Colonic mucosa (tissue), 4 donors: ENCODE measurements at places on chromosomes 11 and 22. TPM values are rescaled to one million over a fixed set of nuclear protein-coding genes. Genes with fewer than 3 reads are reported as not detected.
A peak's percentile ranks its signal among the peaks of the same experiment; 100 is the strongest.

The SAMM50 gene
- total RNA-seq = 40.7 TPM

The OR52E8 gene
- not detected for total RNA-seq

DNA sequence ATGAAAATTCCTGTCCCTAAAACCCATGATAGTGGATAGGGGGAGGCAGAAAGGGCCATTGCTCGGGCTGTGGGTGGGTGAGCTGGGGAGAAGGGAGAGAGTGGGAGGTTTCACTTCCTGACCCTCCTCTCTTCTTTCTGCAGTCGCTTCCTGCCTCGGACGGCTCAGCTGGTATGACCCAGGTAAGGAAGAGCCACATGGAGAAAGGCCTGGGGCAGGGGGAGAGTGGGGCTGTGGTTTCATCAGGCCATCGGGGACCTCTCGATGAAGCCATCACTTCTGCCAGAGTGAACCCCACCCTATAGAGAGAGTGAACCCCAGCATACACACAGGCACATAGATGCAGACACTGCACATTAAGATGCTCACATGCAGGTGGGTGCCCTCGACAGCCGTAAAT is 12.6 kb downstream of the CD5 start:
- no peak for DNase-seq

DNA sequence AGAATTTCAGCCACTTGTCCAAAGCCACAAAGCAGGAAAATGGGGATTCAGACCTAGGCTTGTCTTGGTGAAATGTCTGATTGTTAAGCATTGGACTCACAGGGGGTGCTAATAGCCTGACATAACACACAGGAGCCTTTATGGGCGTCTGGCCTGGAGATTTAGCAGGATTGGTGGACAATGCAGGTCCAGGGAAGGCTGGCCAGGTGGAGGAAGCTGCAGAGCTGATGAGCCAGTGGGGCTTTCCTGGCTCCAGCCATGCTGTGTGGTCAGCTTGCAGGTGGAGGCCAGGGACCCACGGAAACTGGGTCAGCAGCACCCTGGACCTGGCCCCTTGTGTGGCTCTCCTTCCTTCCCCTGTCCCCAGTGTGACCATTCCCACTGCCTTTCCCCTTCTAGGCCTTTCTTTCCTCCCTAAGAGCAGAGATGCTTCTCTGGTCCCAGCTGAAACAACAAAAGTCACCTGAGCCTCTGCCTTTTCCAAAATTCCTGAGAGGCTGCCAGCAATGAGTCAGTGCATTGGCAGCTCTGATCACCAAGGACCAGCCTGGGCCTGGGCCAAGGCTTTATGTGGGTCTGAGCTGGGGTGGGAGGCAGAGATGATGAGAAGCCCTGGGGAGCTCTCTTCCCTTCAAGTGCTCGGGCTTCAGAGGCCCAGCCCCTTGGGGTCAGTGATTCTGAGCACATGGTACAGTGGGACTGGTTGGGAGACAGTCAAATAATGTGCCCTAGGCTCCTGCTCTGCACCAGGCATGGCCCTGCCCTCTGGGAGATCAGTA is 85.2 kb downstream of the CCDC81 start:
- DNase-seq = no peak

- peak; percentile 72 for DNase-seq
Measured at GRCh38 chr22:46537225-46537945, at the start of gene CELSR1. CELSR1 (minus strand) TSS chr22:46537620; CDS start chr22:46537170, 450 bp downstream.

The MMP12 gene
- 2.3 TPM for total RNA-seq

DNA sequence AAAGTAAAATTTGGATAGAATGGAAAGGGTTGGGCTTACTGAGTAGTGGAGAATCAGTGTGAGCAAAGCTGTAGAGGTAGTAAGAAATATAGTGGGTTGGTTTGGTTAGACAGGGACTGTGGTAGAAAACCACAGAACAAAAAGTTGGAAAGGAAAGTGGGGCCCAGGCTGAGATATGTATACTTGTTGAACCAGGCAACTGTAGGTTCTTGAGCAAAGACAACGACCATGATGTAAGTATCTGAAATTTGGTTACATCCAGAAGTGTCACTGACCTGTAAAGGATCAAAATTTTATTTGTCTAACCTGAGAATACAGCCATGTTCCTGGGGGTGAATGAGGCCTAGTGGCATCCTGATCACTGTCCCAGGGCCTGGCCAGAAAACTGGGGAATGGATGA is 114.1 kb downstream of the STIM1 start:
- DNase-seq = no peak

The RAB3IL1 gene
- 3.7 TPM for total RNA-seq

The CENPM gene
- 13.7 TPM for total RNA-seq

DNA sequence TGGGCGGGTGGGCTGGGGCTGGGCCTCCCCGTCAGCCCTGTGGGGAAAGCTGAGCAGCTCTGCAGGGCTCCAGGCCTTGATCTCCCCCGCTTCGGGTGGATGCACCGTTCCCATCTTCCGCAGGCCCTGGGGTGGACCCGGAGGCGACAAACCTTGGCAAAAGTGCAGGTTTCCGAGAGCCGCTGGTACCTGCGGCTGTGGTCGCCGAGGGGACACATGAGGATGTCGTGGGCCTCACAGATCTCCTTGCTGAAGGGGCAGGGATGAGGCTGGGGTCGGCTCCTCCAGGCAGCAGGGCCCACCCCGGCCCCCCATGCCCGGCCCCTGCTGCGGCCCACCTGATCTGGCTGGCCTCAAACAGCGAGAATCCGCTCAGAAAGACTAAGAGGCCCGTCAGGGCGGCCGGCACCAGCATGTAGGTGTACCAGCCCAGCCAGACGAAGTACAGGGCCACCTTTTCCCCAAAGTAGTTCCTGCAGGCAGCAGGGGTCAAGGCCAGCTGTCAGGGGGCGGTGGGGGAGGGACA is 11.8 kb downstream of the ANO9 start:
- DNase-seq = no peak

- no peak for DNase-seq
Measured at GRCh38 chr22:19044381-19044780, 77.8 kb downstream of the DGCR2 start.

- no peak for DNase-seq
Measured at GRCh38 chr11:46597609-46598219, 3.9 kb upstream of the AMBRA1 start.

The GLYATL2 gene
- total RNA-seq = not detected

DNA sequence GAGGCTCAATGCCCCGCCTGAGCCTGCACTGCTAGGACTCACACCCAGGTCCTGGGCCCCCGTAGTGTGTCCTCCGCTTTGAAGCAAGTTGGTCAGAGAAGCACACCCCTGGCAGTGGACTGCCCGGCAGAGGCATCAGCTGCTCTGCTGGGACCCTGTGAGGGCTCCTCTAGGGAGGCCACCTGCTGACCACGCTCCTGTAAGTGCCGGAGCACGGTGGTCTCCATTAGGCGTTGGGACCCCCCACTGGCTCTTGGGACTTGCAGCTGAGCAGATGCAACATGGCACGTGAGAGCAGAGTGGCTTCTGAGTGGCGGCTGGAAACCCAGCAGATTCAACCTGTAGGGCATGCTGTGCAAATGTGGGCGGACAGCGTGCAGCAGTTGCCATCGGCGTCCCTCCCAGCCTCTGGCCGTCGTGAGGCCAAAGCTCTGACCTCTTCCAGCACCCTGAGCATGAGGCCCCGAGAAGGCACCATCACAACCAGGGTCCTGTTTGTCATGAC is 16.9 kb downstream of the MRGPRG start:
- DNase-seq = no peak

DNA sequence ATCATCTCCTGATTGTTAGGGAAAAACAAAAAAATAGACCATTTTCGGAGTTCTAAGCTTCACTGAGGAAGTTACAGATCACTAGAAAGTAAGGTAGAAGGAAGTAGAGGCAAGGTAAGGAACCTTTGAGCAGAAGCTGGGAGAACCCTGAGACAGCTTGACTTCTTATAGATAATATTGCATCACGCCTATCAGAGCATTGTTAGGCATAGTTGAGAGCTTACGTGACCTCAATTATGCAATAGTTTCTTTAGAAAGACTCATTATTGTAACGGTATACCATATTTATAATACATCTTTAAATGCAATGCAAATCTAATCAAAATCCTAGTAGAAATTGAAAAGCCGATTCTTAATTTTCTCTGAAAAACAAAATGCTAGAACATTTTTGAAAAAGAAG is 4.9 kb downstream of the TBRG1 start:
- no peak for DNase-seq

The SELENOH gene
- total RNA-seq = 140 TPM

The MS4A12 gene
- 445 TPM for total RNA-seq

GRCh38 chr11:72295471-72295870 is 51.5 kb upstream of the PHOX2A start:
- no peak for DNase-seq

- DNase-seq = no peak
Measured at GRCh38 chr22:37972527-37972926, 11.8 kb downstream of the SOX10 start.

- no peak for DNase-seq
Measured at GRCh38 chr11:14641801-14642200, 1.8 kb upstream of the PDE3B start.

DNA sequence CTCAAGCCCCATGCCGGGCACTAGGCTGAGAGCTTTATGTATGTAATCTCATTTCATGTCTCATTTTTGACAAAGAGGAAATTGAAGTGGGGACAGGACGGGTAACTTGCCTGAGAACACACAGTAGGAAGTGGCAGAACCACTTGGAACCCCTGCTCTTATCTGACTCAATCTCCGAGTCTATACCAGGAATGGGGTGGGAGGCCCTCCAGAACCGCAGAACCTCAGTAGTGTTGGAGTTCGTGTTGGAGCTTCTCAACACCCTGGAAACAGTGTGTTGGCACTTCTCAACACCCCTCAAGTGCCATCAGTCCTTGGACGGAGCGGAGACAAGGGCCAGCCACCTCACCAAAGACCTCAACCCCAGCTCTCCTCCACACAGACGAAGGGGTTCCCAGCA is 38.8 kb upstream of the POLA2 start:
- no peak for DNase-seq

GRCh38 chr11:125322289-125322688 is 157.7 kb downstream of the PKNOX2 start:
- DNase-seq = no peak

DNA sequence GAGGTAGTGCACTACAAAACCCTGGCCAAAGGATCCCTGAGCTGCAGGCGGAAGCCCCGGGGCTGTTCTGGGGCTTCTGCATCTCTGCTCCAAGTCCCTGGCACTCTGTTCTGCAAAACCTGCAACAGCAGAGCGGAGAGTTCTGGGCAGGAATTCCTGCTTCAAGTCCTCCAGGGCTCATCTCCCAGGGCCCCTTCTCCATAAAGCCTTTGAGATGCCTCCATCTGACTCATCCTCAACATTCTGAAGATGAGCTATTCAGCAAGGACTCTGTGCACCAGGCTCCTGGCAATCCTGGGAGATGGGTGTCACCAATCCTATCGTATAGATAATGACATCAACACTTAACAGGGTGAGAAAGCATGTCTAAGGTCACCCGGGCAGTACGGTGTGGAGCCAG is 19.3 kb downstream of the SYN3 start:
- DNase-seq = no peak

The ASPHD2 gene
- total RNA-seq = 4.3 TPM

- DNase-seq = no peak
Measured at GRCh38 chr11:38952698-38953097, 2354.7 kb upstream of the RAG2 start.

- no peak for DNase-seq
Measured at GRCh38 chr22:48091060-48091650, 1328.7 kb downstream of the TBC1D22A start.

DNA sequence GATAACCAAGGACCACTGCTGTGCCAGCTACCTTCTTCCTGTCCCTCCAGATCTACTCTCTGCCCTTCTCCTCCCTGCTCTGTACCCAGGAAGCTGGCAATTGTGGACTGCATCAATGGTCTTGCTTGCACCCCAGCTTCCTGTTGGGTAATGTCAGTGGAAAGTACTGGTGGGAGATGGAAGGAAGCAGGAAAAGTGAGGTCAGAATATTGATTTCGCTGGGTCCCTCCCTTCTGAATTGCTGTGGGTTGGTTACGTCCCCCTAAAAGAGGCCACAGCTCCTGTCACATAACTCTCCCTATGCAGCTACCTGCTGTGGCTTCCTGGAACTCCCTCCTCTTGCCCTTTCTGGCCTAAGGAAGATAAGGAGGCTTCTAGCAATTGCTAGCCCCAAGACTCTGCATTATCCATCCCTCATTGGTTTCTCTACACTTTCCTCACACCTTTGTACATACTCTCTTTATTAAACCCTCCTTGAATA is 81.2 kb downstream of the RASSF10 start:
- no peak for DNase-seq

DNA sequence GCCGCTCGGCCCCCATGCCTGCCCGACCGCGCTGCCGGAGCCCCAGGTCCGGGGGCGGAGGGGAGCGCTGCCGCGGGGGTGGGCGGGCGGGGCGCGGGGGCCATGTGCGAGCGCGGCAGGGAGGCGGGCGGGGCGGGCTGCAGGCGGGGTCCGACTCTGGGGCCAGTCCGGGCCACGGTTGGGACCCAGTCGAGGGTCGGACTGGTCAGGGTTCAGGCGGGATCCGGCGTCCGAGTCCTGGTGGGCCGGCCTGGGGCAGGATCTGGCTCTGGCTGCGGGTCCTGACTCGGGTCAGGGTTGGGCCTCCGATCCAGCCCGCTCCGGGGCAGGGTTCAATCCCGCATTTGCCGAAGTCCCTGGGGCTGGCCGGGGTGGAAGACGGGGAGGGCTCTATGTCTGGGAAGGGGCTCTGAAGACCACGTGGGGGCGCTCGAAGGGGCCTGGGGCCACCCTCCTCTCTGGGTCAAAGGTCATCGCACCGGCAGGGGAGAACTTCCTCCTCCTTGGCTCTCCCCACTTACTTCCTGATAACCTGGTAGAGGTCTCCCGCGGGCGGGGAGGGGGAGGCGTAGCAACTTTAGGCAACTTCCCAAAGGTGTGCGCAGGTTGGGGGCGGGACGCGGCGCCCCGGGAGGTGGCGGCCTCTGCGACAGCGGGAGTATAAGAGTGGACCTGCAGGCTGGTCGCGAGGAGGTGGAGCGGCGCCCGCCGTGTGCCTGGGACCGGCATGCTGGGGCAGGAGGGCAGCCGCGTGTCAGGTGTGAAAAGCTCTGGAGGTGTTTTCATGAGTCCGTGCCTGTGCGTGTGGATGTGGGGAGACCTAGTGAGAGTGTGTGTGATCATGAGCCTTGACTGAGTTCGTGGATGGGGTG is 603 bp downstream of the ESRRA start:
- DNase-seq = peak; percentile 94

DNA sequence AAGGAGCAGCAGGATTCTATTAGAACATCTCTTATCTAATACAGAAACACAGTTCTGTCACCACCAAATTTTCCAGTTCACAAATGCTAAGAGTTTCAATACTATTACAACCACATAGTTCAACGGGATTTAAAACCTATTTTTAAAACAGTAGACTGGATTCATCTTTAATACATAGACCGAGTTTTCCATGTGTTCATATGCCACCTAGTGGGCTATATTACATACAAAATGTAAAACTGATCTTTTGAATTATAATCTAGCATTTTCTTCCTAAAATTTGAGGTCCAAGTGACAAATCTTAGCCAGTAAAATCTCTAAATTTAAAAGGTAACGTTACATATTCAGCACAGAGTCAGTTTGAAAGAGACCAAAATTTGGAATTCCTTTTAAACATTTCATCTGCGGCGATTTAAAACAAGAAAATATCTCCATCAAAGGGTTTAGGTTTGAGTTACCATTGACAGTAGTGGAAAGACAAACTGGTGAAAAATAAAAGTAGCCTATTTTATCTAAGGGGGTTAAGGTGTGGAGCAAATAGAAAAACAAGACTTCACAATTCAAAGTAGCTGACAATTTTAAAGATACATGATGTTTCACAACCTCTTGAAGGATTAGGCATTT is 269.3 kb upstream of the MPPED2 start:
- DNase-seq = no peak

The CRYAB gene
- total RNA-seq = 166 TPM

The TRPM5 gene
- total RNA-seq = 1.3 TPM
